ENCODE measurements at places on chromosomes 7 and 10.

DNA sequence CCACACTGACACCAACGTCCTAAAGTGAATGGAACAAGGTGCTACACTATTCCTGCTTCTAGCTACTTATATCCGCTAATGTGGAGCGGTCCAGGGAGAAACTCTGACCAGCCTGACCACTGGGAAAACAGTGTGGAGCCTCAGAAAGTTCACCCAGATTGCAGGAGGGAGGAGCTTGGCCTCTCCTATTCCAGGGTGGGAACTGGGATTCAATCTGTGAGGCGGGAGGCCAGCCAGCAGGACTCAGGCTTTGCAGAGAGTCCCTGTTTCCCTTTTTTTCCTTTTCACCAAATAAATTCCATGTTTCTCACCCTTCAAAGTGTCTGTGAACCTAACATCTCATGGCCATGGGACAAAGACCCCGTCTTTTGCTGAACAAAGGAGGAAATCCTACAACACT is 86.4 kb upstream of the SEMA3C start:
- DNase-seq: no peak

DNA sequence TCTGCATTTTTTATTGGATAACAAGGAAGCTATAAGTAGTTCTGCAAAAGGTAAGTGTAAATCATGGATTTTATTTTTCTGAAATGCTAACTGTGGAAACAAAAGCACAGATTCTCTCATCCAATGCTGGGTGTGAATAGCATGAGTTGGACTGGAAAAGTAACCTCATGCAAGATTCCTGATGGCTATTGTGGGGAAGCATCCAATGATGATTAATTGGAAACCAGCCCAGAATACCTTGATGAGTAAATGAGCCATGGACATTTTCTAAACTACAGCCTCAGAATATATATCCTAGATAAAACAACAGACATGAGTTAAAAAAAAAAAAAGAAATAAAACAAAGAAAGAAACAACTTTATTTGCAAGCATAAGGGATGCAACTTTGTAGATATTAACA is 934.6 kb downstream of the CCSER2 start:
- DNase-seq: no peak

GRCh38 chr10:8731121-8732095 is 676.9 kb downstream of the GATA3 start:
- DNase-seq: no peak

GRCh38 chr7:4603843-4604231 is 78.3 kb upstream of the FOXK1 start:
- DNase-seq: no peak

- no peak for DNase-seq
Measured at GRCh38 chr7:124457841-124458240, 307.8 kb downstream of the GPR37 start.

- no peak for DNase-seq
Measured at GRCh38 chr7:101560856-101561255, 68.2 kb downstream of the MYL10 start.

- DNase-seq: no peak
Measured at GRCh38 chr7:73896454-73896853, 35.5 kb downstream of the TMEM270 start.

Measured in stimulated activated CD4-positive, alpha-beta T cell treated with anti-CD3 and anti-CD28 coated beads, Interleukin-12 subunit alpha, Interleukin-12 subunit beta, amount 100 ng/mL, for 24 hours (primary cell).